ENCODE measurements at places on chromosomes 1 and 21.

DNA sequence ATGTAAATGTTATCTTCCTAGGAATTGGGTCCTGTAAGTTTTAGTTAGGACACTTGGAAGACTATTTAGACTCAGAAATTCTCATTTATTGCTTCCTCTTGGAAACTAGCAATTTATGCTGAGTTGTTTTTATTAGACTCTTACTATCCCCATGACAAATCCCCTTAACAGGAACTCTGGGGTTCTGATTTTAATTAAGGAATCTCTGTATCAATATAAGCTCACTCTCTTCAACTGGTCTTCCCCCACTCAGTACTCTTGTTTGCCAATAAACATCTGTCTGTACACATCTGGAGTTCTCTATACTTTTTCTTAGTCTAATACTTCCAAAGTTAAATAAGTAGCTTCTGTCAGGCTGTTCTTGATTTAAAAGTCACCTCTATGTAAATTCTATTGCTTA is 64.1 kb upstream of the TBX15 start:
- DNase-seq = no peak

DNA sequence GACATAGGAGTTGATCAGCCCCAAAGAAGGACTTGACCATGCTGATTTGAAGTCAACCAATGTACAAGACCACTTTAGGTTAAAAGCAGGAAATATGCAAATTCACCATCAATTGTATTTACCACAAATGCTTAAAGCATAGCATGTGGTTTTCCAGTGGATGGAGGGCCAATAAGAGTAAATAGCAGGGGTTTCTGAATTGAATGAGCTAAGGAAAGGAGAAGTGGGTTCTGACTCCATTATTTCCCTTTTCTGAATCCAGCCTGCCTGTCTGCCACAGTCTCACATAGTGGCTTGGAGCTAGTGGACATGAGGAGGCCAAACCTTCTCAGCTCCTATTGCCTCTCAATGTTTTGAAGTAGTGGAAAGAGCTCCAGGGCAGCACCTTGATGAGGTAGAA is 7.2 kb upstream of the TNFSF18 start:
- no peak for DNase-seq

GRCh38 chr21:46438241-46438640 is 20.4 kb upstream of the DIP2A start:
- no peak for DNase-seq

- DNase-seq = no peak
Observed at GRCh38 chr1:150072959-150073358, 5.4 kb downstream of the VPS45 start.

GRCh38 chr1:25697435-25698217 is 81.0 kb downstream of the MAN1C1 start:
- peak; percentile 38 for DNase-seq

DNA sequence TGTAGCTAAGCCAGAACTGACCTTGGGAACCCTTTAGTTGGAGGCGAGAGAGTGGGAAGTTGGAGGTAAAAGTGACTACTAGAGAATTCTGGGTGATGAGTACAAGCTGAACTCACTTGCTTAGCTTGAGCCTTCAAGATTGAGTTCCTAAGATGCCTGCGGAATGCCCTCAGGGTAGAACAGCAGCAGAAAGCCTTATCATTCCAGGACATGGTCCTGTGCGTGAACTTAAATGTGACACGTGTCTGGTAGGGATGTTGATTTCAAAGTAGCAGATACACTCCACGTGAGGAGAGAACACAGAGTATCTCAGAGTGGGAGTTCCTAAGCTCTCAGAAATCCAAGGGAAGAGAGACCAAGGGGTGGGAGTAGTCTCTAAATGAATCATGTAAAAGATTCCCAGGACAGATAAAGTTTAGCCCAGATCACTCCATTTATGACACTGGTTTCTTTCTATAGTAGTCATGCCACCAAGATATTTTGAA is 60.1 kb downstream of the KCNK1 start:
- no peak for DNase-seq

- DNase-seq = no peak
Observed at GRCh38 chr1:93172778-93173177, 7.4 kb downstream of the TMED5 start.

GRCh38 chr1:163069142-163069541 is at the start of gene RGS4:
RGS4 (plus strand) TSS chr1:163069361; CDS start chr1:163069485, 124 bp downstream.
- no peak for DNase-seq

DNA sequence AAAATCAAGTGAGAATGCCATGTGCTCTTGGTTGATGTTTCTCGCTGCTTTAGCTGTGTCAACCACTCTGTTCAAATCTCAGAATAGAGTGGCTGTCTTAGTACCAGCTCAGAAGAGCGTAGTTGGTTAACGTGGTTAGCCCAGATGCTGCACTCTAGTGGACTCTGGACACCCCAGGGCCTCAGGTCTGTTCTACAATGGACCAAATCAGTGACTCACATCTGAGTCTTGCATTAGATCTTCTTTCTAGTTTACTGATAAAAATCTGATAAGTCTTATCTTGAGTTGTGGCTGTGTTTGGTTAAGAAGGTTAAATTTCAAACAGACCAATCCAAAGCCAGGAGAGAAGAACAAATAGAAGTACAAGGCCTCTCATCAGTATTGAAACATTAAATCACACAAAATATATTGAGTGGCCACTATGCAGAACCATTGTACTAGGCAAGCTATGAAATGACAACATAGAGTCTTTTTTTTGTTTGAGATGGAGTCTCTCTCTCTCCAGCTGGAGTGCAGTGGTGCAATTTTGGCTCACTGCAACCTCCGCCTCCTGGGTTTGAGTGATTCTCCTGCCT is 104.1 kb downstream of the NR5A2 start:
- no peak for DNase-seq

DNA sequence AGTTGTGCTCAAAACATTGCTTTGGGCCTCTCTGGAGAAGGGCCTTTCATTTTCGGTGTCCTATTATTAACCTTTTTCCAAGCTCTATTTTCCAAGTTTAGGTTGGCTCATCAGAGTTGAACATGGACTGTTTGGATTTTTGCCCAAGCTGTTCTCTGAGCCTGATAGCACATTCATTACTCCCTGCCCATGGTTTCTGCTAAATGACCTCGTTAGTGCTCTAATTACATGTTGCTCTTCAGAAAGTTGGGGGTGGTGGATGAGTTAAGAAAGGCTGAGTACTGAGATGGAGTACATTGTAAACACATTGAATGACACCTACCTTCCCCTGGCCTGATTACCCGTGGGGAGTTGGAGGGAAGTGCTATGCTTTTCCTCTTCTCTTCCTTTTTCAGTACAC is 38.9 kb downstream of the LMO4 start:
- DNase-seq = no peak

DNA sequence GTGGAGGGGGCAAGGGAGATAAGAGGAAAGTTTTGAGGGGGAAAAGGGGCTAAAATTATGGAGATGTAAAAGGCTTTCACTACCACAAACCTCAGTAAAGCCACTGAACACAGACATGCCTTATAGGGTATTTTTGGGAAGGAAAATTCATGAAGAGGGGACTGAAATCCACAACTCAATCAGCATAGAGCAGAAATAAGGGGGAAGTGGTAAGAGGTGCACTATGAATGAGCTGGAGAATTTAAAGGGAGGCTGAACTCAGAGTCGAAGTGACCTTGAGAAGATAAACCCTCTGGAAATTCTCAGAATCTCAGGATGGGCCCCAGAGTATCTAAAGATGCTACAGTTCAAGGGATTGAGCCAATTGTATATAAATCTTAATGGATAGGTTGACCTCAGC is 15.3 kb downstream of the RHEX start:
- DNase-seq = no peak

DNA sequence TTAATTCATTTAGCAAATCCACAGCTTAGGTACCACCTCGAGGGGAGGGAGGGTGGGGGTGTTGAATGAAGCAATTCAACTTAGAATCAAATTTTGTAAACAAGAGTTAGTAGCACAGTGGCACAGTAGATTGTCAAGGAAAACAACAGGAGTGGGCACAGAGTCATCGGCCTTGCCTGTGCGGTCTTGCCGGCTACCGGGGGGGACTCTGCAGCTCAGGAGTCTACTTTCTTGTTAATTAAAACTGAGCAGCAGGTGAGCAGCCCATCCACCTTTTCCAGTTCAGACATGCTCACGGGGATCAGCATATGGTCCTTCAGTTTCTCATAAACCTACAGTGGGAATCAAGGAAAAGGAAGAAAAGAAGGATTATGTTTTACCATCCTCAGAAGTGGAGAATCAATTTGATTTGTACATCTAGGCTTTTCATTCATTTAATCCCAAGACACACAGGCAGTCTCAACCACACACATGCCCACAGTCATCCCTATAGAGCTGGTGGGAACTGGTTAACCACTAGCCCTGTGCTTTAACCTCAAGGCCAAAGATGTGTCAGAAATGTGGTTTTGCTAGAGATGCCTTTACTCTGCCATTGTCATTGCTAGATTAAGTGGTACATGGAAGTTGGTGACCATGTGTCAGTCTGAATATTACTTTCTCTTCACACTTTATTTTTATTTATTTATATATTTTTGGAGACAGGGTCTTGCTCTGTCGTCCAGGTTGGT is 45.0 kb upstream of the BCL10 start:
- no peak for DNase-seq

- no peak for DNase-seq
Observed at GRCh38 chr1:29826646-29827045, 590.3 kb downstream of the PTPRU start.

- no peak for DNase-seq
Observed at GRCh38 chr1:18401921-18402320, 78.8 kb upstream of the KLHDC7A start.

- no peak for DNase-seq
Observed at GRCh38 chr1:197367627-197368026, 99.6 kb downstream of the CRB1 start.

- no peak for DNase-seq
Observed at GRCh38 chr1:41474490-41475271, 9.8 kb downstream of the EDN2 start.

DNA sequence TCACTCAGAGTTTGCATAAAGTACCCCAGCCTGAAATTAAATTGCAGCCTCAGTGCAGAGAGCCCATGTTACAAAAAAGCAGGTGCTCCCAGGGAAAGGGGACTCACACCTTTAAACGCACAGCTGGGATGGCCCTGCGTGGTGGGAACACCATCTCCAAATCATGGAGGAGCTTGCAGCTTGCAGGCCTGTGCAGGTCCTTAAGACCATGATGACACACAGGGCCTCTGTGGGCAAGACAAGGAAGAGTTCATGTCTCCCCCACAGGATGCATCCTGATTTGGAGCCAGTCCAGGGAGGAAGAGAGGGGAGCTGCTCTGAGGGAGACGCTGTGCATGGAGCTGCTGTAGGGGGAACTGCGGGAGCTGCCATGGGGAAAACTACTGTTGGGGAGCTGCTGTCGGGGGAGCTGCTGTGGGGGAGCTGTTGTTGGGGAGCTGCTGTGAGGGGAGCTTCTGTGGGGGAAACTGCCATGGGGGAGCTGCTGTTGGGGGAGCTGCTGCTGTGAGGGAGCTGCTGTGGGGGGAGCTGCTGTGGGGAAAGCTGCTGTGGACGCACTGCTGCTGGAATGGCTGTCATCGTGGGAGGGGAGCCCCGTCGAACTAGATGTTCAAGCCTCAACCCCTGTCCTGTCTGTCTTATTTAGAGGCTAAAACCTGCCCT is 113.9 kb downstream of the MATN1 start:
- DNase-seq = no peak

GRCh38 chr1:209657140-209657879 is 5.1 kb upstream of the LAMB3 start:
- no peak for DNase-seq

GRCh38 chr1:79815115-79815514 is 808.6 kb upstream of the ADGRL4 start:
- no peak for DNase-seq

- DNase-seq = no peak
Observed at GRCh38 chr1:64750875-64751274, 6.0 kb downstream of the RAVER2 start.

GRCh38 chr1:216814576-216815259 is 91.5 kb upstream of the ESRRG start:
- DNase-seq = no peak

DNA sequence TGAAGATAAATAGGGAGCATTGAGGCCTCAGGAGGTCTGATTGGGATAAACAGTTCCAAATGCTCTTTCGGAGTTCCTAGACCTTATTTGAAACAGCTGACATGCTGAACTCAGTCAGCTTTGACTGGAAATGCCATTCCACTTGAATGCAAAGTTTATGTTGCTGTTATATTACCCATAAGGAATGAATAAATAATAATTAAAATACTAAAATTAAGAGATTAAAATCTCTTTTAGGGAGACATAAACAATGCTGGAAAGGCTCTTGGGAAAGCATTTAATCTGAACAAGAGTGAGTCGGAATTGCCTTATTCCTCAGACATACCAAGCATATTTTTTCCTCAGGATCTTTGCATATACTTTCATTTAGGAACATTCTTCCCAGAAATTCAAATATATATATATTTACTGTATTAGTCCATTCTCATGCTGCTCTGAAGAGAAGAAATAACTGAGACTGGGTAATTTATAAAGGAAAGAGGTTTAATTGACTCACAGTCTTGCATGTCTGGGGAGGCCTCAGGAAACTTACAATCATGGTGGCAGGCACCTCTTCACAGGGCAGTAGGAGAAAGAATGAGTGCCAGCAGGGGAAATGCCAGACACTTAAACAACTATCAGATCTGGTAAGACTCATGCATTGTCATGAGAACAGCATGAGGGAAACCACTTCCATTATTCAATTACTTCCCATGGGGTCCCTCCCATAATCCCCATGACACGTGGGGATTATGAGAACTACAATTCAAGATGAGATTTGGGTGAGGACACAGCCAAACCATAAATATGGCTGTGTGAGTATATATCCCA is 318.2 kb upstream of the PLXNA2 start:
- no peak for DNase-seq

GRCh38 chr1:231493421-231494185 is 34.9 kb upstream of the TSNAX start:
- DNase-seq = no peak

GRCh38 chr1:24535021-24535424 is 20.9 kb upstream of the NCMAP start:
- DNase-seq = peak; percentile 82

- no peak for DNase-seq
Observed at GRCh38 chr1:19922015-19922688, 1.3 kb downstream of the PLA2G2E start.

- DNase-seq = no peak
Observed at GRCh38 chr1:24417681-24418080, 2.1 kb downstream of the NIPAL3 start.

DNA sequence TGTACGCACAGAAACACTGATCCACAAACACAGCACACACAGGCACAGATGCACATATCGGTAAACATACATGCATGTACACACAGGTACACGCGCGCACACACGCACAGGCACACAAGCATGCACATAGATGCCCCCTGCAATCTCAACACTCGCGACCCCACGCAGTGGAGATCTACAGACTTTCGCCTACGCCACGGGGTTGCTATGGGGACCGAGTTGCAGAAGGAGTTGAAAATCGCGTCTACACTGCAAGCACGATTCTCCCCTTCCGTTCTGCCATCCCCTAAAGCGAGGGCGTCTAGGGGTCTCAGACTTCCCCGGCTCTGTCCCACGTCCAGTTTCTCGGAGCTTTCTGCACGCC is 826 bp downstream of the TRIM17 start:
- DNase-seq = no peak

Measured in activated T-cell treated with anti-CD3 and anti-CD28 coated beads, Interleukin-2, amount 50 U/mL, for 24 hours (primary cell).